Spleen (tissue), 13 donors: ENCODE measurements at places on chromosomes 6 and 20. TPM values are rescaled to one million over a fixed set of nuclear protein-coding genes. Genes with fewer than 3 reads are reported as not detected.

MUC21 gene
- total RNA-seq, result not detected

SNAP25 gene
- total RNA-seq, result not detected

ROS1 gene
- total RNA-seq, result not detected

ZSCAN12 gene
- total RNA-seq, result 8.8 TPM

TNXB gene
- total RNA-seq, result 67.3 TPM

POM121L2 gene
- not detected for total RNA-seq

POU5F1 gene
- total RNA-seq, result 1.0 TPM

FAM162B gene
- not detected for total RNA-seq

RUNX2 gene
- total RNA-seq, result 9.4 TPM

PSMB9 gene
- total RNA-seq, result 169 TPM

IPCEF1 gene
- total RNA-seq, result 31.3 TPM

SH3BGRL2 gene
- total RNA-seq, result 9.8 TPM

TBP gene
- 17.5 TPM for total RNA-seq

DEFB124 gene
- not detected for total RNA-seq

PAK5 gene
- not detected for total RNA-seq

TMEM200A gene
- total RNA-seq, result 1.8 TPM

FHL5 gene
- 3.0 TPM for total RNA-seq

NKX2-4 gene
- total RNA-seq, result not detected

BNIP5 gene
- not detected for total RNA-seq

LHFPL5 gene
- not detected for total RNA-seq
